CD4-positive, alpha-beta T cell treated with Interleukin-4 for 1 hour (primary cell): ENCODE measurements at places on chromosomes 16 and 17.

DNA sequence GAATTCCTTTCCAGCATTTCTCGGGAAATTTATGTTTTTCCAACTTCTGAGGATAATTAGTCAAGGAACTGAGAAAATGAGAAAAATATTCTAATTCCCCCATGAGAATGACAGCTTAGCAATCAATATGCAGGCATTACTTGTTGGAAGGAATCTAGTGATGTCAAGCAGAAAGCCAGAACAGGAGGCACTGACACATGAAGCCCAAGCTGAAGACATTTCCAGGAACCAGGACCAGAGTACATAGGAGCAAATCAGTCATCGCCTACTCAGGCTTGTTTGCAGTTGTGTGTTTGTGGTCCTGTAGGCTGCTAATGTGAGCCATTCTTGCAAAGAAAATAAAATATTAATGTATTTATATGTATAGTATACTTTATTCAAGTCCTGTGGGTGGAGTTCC, 89.7 kb downstream of the SALL1 start:
- DNase-seq, result no peak

- no peak for DNase-seq
These were observed 66.9 kb upstream of the ATF7IP2 start for GRCh38 chr16:10318798-10319500.

- DNase-seq, result peak; percentile 23
These were observed 374.0 kb upstream of the ASIC2 start for GRCh38 chr17:33667052-33667509.

GRCh38 chr17:79919164-79919585, 79.9 kb upstream of the CBX4 start:
- DNase-seq, result no peak

DNA sequence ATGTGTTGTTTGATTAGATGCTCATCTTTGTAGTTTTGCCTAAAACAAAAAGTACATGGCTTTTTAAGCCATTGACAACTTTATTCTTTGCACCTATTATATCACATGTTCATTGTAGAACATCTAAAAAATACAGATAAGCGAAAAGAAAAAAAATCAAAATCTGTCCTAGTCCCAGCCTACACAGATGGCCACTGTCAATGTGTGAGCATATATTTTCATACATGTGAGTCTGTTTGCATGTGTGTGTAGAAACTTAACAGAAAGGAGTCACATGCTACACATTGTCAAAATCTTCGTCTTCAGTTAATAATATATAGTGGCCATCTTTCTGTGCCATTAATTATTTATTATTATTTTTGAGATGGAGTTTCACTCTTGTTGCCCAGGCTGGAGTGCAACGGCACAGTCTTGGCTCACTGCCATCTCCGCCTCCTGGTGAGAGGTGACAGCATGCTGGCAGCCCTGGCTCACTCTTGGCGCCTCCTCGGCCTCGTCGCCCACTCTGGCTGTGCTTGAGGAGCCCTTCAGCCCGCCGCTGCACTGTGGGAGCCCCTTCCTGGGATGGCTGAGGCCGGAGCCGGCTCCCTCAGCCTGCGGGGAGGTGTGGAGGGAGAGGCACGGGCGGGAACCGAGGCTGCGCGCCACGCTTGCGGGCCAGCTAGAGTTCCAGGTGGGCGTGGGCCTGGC, 68.5 kb upstream of the AMZ2 start:
- DNase-seq, result no peak

DNA sequence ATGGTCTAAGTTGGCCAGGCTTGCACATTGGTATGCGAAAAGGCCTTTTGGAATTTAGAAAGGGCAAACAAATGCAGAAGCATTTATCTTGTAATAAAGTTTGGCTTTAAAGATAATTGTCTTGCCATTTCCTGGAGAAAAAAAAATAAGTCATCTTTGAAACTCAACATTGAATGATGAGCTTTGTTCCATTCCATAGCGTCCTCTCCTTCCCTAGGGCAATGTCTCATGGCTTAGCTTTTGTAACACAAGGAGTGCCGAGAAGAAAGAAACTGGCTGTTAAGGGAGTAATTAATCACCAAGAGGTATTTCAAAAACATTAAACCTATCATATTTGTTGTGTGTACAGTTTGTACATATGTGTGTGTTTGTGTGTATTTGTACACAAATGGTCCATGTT, 372.3 kb downstream of the NPIPA8 start:
- no peak for DNase-seq

DNA sequence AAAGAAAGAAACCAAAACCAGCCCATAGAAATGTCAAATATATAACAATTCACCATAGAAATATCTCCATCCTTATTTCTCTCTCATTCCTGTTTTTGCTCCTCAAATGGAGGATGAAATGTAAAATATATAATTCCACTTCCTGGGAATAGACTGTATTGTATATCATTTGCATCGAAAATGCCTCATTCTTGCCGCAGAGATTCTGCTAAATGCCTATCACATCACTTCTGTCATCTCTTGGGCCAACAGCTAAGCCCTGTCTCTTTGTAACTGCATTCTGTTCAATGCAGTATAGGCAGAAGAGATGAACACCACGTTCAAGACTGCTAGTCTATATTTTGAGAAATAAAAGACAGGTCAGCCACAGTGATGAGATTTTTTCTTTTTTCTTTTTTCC, 956.3 kb upstream of the SOX9 start:
- DNase-seq, result no peak

DNA sequence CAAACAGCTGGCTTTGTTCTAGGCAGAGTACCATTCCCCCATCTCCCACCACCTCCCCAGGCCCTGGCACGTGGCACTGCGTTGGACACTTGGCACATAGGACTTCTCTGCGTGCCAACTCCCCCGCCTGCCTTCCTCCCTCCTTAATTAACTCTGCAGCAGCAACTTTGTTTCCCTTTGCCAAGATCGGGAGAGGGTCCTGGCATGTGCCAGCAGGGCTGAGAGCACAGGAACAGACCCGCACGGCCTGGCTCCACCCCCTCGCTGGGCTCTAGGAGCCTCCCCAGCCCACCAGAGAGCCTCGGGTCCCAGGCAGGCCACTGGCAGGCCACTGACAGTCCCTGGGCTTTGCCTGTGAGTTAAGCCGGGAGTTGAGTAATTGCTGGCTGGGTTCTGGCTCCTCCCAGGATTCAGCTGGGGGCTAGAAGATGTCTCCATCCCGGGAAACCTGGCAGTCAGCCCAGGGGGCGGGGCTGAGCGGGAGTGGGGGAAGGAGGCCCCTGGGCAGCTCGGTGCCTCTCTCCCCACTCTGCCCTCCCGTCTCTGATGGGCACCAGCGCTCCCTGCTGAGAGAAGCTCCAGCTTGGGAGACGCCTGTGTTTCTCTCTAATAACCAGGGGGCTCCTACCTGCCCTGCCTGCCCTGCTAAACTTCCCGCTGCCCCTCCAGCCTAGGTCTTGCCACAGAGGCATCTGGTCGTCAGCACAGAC, 224.0 kb upstream of the TNRC6C start:
- DNase-seq, result no peak

GRCh38 chr16:29744541-29745101, 1.2 kb downstream of the C16orf54 start:
- DNase-seq, result peak; percentile 40

- DNase-seq, result no peak
These were observed 4.9 kb upstream of the SLC38A10 start for GRCh38 chr17:81299846-81300585.

DNA sequence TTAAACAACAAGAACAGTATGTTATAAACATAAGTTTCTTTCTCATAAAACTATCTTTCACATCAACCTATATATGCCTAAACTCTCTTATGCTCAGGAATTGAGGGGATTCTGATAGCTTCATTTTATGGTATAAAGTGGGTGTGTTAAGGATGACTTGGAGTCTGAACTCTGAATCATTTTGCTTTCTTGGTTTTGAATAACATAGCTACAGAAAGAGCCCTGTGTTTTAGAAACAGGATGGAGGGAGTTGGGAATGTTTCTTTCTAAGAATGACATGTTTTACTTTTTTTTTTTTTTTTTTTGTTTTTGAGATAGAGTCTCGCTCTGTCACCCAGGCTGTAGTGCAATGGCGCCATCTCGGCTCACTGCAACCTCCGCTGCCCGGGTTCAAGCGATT, 50.1 kb downstream of the RHOT1 start:
- no peak for DNase-seq

- no peak for DNase-seq
These were observed 1.8 kb upstream of the PLSCR3 start for GRCh38 chr17:7396147-7396546.

DNA sequence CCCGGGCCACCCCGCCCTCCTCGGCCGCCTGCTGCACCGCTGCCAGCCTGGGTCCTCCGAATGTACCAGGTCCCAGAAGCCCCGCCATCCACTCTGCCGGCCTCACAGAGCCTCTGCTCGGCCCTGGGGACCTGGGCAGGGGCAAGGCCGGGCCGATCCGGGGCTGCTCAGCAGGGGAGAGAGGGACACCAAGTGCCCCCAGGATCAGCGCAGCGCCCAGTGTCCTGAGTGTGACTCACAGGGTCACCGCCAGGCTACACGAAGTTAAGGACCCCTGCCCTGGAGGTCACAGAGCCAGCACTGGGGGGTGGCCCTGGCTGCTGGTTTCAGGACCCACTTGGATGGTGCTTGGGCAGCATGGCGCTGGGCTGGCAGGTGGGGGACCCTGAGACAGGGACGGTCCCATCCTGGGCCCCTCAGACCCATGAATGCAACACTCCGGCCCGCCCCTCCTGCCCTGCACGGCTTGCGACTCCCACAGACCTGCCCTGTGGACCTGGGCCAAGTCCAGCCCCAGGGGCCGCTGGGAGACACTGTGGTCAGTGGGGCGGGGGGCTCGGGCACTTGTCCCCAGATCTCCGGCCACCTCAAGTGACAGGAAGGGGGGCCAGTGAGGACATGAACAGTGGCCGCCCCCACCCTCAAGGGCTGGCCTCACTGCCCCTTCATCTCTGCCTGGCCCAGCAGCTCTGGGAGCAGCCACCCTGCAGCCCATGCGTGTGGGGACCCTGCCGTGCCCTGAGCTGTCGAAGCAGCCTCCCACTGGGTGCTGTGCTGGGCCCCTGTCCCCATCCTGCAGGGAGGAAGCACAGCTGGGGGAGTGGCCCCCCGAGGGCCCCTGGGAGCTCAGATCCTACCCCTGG, 23.2 kb upstream of the SSTR5 start:
- DNase-seq, result no peak

DNA sequence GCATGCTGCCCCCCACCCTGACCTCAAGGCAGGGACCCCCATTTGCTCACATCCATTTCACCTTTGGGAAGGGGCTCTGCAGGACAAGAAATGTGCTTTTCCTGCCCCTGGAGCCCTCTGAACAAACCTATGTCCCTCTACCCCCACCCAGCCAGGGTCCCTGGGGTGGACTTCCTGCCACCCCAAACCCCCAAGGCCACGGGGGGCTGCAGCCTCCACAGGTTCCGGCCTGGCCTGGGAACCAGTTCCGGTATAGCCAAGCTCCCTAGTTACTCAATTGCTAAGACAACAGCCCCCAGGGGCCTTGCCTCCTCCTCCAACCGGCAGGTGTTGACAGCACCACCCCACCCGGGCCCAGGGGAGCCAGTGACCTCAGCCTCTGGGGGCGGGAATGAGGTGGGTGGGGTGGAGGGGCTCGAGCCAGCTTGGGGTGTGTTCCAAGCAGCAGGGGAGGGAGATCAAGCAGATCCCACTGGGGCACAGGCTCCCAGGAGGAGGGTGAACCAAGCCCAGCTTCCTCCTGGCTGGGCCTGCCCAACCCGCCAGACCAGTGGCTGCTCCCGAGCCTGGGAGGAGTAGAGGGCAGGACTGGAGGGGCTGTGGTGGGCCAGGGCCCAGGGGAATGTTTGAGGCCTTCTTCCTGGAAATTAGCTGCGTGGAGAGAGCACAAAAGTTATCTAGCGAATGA, 6.6 kb downstream of the PNMT start:
- DNase-seq, result no peak

GRCh38 chr16:14186007-14186794, 115.1 kb downstream of the MRTFB start:
- DNase-seq, result no peak

GRCh38 chr17:46982577-46982976, 3.5 kb upstream of the RPRML start:
- DNase-seq, result no peak

DNA sequence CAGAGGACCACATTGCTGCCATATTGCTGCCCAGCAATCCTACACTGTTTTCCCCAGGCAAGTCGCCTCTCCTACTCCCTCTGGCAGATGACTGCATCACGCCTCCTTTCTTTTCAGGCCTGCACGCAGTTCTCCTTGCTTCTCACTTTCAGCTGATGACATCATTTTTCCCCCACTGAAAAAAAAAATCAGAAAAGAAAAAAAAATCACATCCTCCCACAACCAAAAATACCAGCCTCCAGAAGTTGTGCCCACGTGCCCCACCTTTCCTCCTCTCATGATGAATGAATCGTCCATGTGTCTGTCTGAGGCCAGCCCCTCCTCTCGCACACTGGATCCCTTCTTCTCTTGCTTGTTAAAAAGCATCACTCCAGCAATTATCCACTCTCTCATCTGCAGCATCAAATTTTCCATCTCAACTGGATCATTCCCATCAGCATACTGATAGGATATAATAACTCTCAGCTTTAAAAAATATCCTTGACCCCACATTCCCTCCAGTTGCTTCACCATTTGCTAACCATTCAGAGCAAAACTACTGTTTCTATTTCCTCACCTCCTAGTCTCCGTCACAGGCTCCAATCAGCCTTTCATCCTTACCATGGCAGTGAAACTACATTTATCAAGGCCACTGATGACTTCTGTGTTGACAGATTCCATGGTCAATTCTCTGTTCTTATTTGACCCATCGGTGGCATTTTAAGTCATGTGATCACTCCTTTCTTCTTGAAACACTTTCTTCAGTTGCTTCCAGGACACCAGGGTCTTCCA, 30.1 kb upstream of the DYNLL2 start:
- DNase-seq, result no peak

DNA sequence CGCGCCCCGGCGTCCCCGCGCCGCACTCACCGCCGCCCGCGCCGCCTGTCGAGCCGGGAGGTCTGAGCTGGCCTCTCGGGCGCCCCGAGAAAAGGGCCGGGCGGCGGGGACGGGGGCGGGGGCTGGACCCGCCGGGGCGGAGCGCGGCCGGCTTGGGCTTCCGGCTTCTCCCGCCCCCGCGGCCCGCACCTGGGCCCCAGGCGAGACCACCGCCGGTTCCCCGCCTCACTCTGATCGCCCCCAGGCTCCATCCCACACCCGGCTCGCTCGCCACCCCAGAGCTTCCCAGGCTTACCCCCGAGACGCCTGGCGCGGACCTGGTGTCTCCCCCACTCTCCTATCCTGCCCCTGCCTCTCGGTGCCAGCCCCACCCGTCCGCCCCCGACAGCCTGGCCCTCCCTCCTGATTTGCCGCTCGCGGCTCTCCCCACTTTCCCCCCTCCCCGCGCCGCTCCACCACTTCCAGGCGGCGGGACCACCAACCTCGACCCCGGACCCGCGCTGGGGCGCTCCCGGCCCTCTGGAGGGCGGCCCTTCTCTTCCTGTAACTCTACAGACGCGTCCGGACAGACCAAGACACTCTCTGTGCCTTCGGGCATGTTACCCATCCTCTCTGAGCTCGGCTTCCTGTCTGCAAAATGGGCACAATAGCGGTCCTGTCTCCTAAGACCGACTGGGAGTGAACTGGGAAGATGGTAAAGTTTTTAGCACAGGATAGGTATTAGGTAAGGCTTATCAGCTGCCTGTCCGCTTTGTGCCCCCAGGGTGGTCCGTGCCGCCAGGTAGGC, at the start of gene LITAF:
LITAF (minus strand) TSS at position 64 of the 787 bp plus-strand sequence. CDS start 30,189 bp downstream, outside the sequence.
- peak; percentile 56 for DNase-seq
